AG09309 (cell line): ENCODE measurements at places on chromosomes 5 and 9.

DNA sequence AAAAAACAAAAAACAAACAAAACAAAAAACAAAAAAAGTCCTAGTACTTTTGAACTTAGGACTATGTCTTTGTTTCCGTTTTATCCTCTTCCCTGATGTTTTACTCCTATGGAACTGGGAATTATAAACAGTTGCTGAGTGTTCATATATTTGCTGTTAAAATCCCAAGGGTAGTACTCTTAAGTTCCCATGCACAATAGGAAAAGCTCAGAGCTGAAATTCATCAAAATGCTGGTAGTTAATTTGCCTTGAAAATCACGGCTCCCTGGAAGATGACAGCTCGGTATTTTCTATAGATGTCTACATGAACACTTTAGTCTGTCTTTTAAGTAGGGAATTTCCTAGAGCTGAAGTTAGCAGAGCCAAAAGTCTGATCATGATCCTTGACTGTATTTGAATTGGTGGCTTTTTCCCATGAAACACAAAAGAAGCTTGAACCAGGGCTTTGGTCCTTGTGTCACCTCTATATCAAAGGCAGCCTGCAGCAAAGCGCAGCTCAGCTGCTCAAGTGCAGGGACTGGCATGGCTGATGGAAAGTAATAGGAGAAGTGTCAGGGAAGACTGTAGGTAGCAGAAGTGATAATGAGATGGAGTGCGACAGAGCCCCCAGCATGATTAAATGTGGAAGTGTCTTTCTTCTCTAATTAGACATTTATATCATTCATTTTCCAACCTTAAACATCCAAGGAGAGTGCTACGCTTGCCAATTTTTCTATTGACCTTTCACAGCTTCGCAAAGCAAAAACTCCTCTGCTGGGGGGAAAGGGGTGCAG lies 310.9 kb downstream of the TRIM36 start:
- DNase-seq, result no peak

DNA sequence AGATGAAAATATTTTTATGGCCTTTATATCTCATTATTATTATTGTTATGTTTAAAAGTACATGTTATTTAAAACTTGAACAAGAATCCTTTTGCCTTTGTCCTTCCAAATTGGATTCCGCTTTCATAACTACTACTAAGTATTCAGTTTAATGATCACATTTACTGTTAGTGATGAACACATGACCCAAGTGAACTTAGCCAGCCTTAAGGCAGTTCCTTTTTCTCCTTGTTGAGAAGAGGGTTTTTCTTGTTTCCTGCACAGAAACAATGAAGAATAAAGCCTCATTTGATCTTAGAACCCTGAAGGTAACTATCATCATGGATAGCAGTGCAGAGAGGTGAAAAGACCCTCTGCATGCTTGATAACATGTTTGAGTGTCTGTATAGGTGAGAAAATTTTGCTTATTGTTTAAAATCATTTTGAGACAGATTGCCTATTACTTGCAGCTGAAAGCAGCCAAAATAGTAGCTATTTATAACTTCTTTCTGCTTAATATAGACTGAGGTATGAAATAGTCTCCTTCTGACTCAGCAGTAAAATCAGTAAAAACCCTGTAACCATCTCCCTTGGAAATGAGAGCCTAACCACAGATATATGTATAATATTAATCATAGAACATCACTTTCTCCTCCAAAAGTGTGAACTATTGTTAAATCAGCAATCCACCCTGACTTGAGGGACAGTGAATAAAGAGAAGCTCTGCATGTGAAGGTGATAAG lies 266.2 kb downstream of the SPATA31D1 start:
- DNase-seq, result no peak

GRCh38 chr5:110177729-110178128 lies 488.0 kb downstream of the MAN2A1 start:
- no peak for DNase-seq

GRCh38 chr5:76542887-76543690 lies 80.1 kb downstream of the F2RL2 start:
- no peak for DNase-seq

- DNase-seq, result no peak
Measured at GRCh38 chr5:7759951-7760580, 90.9 kb downstream of the CFAP90 start.

- peak; percentile 84 for DNase-seq
Measured at GRCh38 chr5:54063817-54064216, 246.6 kb downstream of the ARL15 start.

DNA sequence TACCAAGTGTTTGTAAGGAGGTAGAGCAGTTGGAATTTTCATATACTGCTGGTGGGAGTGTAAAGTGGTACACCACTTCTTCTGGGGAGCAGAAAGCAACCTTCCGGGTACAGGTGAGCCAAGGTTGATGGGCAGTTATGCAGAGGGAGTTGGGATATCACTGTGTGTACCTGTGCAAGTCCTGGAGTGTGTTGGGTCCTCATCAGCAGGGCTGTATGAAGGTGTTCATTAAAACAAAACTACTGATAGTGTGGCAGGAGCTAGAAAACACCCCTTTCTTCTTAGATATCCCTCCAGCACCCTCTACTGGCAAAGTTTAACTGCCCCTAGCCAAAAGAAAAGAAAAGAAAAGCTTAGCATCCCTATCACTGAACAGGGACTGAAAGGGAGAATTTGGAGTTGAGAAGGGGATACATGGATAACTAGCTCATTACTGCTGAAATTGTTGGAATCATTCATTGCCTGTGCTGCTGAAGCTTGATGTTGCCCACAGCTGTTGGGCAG lies 10.7 kb downstream of the MARCHF6 start:
- no peak for DNase-seq

DNA sequence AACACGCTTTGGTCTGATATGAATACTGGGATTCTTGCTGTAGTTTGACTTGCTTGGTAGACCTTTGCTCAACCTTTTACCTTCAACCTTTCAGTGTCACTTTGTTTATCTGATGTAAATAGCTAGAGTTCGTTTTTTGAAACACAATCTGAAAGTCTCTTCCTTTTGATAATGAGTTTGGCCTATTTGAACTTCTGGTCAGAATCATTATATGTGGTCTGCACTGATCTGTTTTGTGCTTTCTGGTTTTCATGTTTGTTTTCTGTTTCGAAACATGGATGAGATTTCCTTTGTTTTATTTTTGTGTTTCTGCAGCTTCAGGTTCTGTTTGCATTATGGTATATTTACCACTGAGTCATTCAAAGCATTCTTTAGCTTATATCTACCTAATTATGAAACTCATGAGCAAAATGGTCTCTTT lies 217.5 kb downstream of the GABBR2 start:
- no peak for DNase-seq

- no peak for DNase-seq
Measured at GRCh38 chr9:115625251-115625650, 507.3 kb upstream of the TNC start.

- no peak for DNase-seq
Measured at GRCh38 chr9:113387560-113388230, 10.9 kb upstream of the HDHD3 start.

DNA sequence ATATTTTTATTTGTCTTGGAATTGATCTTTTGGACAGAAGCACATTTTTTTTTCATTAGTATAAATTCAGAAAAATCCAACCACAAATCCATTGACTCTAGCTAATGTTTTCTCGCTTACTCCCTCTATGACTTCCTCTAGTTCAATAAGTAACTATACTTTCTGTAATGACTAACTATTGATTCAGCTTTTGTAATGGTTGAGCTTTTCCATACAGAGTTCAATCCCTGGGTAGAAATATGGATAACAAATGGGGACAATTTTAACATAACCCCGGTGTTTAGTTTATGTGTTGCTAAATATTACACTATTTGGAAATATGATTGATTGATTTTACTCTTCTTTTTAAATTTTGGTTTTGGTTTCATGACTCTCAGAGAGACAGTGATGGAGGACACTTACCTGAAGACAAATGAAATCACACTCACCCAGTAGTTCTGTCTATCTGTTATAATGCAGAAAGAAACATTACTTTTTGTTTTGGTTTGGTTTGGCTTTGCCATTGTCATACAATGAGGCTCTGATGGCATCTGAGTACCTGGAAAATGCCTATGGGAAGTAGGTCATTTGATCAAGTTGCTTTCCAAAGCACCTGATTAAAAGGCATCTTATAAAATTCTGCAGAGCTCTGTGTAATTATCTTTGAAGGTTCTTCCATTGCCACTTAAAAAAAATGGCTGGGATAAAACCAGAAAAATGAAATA lies 309.7 kb upstream of the MPDZ start:
- DNase-seq, result no peak

DNA sequence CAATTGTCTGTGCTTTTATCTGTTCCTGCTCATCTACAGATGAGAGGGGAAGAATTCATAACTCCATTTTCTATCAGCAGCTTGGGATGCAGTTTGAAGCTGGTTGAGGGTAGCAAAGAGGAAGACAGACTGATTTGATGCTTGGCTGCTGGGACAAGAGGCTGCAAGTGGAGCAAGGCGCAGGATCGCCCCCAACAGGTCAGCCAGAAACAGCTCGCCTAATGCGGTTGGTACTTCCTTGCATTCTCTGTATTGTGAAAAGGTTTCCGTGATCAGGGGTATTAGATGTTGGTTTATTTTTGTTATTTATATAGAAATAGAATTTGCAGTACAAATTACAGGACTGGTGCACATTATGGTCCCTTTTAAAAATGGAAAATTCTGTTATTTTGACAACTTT lies 40.6 kb downstream of the ZNF883 start:
- DNase-seq, result no peak

DNA sequence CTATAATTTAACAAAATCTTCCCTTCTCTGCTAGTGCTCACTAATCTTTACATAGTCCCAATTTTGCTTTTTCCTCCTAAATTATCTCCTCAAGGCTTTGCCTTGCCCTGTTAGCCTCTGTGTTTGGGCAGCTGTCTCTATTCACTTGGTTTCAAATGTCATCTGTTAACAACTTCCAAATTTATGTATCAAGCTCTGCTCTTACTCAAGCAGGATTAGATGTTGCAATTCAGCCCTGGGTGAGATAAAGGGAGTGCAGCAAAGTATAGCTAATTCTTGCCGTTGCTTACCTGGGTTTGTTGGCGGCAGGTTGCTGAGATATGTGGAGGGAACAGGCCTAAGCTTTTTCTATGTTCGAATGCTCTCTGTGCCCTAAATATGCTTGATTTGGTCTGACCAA lies 483.8 kb downstream of the DMAC1 start:
- peak; percentile 35 for DNase-seq

DNA sequence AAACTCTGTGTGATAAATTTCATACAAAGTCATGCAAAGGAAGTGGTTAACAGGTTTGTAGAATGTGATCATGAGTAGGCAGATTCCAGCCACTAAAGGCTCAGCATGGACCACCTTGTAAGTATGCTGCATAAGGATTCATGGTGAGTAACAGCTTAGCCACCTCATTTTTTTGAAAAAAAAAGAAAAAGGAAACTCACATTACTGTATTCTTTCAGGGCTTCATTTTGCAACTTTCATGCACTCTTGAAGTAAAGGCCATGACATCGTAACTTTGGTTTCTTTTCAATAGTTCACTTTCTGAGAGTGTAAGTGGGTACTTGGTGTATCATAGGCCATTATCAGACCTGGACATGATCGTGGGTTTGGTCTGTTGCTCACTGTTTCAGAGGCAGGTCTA lies 175.1 kb downstream of the PCSK1 start:
- no peak for DNase-seq

DNA sequence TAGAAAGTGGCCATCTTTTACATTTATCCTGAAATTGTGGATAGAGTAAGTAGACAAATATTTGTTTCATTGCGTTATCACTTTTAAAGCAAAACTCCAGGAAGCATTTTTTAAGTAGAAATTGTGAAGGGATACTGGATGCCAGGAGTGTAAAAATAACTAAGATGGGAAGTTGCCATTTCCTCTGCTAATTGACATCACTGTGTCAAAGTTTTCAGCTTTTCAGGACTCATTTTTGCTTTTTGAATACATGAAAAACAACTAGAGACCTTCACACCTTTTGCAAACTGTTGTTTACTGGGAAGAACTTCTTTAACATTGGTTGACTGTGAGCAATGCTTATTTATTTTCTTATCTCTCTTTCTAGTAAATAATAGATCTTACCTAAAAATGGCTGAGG lies 337.5 kb downstream of the NR2F1-AS1 start:
- DNase-seq, result no peak

DNA sequence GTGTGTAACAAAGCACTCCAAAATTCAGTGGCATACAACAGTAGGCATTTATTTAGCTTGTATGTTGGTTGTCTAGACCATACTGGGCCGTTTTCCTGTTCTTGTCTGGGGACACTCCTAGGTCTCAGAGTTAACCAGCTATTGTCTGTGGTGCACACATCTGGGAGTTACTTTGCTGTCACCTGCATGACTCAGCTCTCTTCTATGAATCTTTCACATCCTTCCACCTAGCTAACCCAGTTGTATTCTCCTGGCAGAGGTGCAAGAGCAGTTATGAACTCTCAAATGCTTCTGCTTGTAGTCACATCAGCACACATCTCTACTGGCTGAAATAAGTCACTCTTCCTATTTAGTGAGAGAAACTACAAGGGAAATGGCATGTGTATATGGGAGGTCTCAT lies 138.1 kb downstream of the BAAT start:
- DNase-seq, result no peak

GRCh38 chr9:14935964-14936363 lies 25.7 kb upstream of the FREM1 start:
- DNase-seq, result no peak

DNA sequence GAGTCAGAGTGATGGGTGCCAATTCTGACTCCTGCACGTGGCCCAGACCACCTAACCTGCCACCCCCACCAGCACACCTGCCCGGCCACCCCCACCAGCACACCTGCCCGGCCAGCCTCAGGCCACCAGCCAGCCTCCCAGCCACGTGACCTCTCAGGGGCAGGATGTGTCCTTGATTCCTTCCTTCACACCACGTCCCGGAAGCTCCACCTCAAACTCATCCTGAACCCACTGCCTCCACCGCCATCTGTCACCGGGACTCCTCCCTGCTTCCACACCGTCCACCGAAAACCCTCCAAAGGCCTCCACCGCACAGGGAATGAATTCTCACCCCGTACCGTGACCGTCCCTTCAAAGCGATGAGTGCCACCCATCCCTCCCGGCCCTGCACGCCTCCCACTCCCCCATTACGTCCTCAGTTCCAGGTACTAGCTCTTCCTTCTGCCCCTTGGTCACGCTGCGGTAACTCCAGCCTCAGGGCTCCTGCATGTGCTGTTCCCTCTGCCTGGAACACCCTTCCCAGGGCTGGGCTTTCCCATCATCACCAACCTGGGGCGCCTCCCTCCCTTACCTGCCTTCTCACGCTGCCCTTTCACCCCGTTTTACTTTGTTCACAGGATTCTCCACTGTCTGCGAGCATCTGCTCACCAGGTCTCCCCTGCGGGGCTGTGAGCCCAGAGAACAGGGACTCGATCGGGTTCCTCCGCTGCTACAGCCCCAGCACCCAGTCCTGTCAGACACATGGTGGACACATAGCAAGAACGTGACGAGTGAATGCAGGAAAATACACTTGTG lies 82.9 kb downstream of the ADAMTS2 start:
- no peak for DNase-seq
